ENCODE measurements at places on chromosomes 4 and X.

GRCh38 chr4:55177461-55177860, 52.1 kb upstream of the KDR start:
- ATAC-seq: no peak

DNA sequence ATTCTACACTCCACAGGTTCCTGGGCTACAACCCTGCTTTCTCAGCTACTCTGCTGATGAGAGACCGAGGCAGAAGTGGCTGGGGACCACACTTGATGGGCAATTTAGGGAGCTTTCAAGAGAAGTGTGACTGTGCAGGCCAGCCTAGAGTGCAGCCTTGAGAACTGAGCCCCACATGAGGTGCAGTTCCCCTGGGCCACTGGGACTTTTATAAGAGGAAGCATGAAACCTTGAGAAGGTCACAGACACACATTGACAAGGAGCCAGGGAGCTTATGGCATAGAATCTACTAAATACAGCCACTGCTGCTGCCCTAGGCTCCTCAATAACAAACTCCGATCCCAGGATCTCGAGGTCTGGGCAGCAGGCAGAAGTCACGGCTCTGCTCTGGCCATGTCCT, 13.1 kb downstream of the C4orf50 start:
- ATAC-seq: no peak

DNA sequence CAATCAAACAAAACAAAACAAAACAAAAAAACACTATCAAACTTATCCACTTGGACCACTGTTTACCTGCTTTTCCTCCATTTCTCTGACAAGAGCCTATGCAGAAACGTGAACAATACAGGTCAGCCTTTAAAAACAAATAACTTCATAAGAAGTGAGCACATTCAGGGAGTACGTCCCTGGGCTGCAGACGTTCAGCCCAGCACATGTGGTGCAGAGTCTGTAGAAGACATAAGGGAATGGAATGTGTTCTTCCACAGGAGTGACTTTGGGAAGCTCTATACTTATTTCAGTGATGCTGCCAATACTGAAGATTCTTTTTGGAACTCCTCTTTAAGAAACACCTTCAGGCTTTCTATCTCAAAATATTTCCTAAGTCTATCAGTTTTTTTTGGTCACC, 120.6 kb downstream of the SPRY1 start:
- no peak for ATAC-seq

- ATAC-seq: no peak
Observed at GRCh38 chrX:8432396-8432795, 32.2 kb upstream of the VCX3B start.

- ATAC-seq: no peak
Observed at GRCh38 chrX:15512401-15512965, 11.9 kb downstream of the BMX start.

GRCh38 chr4:180455226-180455625, 1788.0 kb upstream of the TENM3 start:
- no peak for ATAC-seq

- no peak for ATAC-seq
Observed at GRCh38 chr4:22672519-22672918, 20.2 kb upstream of the GBA3 start.

GRCh38 chr4:150010525-150011126, 67.6 kb upstream of the DCLK2 start:
- ATAC-seq: peak; percentile 82

DNA sequence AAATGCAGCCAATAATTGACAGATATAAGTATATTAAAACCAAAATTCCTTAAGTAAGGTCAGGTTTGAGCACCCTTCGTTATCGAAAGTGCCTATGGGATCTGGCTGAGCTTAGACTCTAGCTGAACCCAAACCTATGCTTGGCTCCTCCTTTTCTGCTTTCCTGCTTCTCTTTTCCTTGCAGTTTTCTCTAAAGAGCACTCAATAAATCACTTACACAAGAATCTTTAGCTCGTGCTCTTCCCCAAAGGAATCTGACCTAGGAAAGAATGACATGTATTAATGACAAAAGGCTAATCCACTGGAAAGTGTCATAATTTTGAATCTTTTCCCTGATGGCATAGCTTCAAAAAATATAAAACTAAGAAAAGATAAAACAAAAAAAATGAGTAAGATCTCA, 282.7 kb downstream of the DKK2 start:
- no peak for ATAC-seq

DNA sequence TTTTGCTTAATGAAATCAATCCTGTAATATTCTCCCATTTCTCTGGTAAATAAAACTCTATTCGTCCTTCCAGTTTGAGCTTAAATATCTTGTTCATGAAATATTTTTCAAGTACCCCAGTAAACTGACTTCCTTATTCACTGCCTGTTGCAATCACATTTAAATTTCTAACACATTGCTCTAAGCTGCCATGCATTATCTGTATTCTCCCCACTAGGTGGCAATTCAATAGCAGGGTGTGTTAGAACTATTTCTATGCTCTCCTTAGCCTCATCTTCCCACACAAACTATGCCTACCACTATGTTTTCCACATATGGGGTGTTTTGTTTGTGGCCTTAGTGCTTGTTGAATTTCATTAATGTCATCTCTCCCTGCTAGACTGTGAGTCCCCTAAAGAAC, 377.1 kb upstream of the HS3ST1 start:
- no peak for ATAC-seq

- ATAC-seq: no peak
Observed at GRCh38 chrX:66020631-66021334, 19.1 kb downstream of the VSIG4 start.
